ENCODE measurements at places on chromosomes 2 and 18.

- DNase-seq = no peak
Measured at GRCh38 chr2:241637795-241638660, 535 bp downstream of the ATG4B start.

- no peak for DNase-seq
Measured at GRCh38 chr2:190792956-190793888, 87.4 kb upstream of the GLS start.

- no peak for DNase-seq
Measured at GRCh38 chr2:4258563-4258962, 555.2 kb downstream of the DCDC2C start.

DNA sequence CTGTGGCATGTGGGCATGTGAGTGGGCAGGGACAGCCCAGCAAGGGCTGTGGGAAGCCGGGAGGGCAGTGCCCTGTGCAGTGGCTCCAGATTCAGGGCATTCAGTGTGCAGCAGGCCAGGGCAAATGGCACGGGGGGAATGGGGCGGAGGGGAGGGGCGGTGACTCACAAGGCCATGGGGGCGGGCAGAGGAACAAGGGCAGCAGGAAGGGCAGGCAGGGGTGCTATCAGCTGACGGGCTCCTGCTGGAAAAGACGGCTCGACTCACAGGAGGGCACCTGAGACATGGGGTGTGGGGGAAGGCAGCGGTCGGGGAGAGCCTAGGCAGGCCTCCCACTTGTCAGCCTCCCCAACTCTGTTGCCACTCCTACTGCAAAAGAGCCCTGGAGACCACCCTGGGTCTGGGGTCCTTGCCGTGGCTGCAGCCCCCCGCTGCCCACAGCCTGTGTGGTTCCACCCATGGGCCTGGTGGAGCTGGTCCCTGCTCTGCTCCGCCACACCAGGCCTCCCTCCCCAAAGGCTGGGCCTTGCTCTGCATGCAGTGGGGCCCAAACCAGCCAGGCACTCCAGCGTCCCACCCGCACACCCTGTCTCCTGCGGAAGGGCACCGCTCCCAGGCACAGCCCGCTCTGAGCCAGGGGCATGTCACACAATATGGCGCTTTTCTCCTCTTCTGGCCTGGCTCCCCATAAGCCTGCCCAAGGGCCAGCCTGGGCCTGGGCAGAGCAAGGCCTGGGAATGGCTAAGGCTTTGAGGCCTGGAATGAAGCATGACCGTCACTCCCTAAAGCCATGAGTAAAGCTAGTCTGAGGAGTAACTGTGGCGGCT lies 25.9 kb downstream of the HS6ST1 start:
- no peak for DNase-seq

DNA sequence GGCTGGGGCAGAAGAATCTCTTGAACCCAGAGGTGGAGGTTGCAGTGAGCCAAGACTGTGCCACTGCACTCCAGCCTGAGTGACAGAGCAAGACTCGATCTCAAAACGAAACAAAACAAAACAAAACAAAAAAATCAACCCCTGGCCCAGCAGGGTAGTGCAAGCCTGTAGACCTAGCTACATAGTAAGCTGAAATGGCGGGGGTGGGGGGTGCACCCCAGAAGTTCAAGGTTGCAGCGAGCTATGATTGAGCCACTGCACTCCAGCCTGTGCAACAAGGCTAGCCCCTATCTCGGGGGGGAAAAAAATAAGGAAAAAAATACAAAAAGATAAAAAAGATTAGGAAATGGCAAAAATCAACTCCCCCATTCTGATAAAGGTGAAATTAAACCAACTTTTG lies 6.4 kb downstream of the ATL2 start:
- DNase-seq = no peak

Measured in GF-D8 (cell line).